ENCODE measurements at places on chromosomes 7 and 10.
A peak's percentile ranks its signal among the peaks of the same experiment; 100 is the strongest.

DNA sequence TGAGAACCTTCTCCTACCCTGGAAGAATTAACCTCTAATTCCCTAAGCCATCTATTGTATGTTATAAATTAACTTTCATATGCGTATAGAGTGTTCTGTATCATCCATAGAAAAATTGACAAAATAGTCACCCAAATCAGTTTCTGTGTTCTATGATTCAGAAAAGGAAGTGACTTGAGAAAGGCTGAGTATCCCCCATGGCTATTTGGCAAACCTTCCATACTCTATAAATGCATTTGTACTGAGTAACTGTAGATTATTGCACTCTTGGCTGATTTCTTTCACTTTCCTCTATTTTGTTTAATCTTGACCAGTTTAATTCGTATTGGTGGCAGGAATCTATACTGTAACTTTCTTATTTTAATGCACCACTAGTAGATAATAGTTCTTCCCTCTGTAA lies 182.2 kb downstream of the HTR7 start:
- no peak for DNase-seq

- no peak for DNase-seq
Observed at GRCh38 chr7:155198196-155198892, 99.3 kb upstream of the INSIG1 start.

- no peak for DNase-seq
Observed at GRCh38 chr7:34900891-34901513, 136.3 kb downstream of the DPY19L1 start.

DNA sequence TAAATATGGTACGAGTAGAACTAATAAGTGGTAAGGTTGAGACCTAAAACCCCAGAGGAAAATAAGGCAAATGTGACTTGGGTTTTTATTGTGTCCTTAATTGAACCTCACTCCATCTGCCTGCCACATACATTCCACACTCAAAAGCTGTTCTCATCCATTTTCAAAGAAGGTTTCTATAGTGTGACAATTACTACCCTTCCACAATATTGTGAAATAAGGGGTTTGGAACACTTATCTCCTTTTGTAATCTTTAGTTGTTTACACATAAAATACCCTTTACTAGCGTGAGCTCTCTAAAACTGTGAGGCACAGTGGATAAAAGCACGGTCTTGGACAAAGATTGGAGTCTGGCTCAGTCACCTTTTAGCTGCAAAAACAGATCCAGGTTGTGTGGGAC lies 166.6 kb downstream of the THSD7A start:
- no peak for DNase-seq

DNA sequence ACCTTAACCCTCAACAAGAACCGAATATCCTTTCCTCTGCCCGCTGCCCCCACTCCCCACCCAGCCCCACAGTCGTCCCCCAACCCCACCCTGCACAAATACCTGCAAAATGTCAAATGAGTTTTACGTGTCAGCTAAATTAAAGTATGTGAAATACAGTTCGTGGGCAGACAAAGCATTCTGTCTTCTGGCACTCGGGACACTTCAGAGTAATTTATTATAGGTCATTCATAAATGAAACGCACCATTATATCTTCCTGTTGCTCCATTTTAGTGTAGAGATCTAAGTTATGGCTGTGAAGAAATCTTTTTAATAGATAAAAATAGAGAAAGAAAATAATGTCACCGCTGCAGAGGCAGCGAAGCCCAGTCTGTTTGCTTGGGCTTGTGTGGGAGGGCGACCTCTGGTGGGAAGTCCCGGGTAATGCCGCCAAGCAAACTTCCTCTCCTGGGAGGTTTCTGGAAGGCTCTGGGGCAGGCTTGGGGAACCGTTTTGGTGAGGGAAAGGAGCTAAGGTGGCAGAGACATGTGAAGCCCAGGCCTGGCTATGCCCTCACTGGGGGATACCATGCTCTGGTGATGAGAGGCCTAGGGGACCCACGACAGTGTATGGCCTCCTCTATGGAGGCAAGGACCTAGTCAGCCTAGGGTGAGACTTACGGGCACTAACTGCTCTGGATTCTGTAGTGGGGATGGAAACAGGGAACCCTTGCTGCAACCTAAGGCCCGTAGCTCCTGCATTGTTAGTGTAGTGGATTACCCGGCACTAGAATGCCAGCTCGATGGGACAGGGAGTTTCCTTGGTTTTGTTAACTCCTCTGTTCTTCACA lies 604.9 kb downstream of the LRMDA start:
- peak; percentile 75 for DNase-seq

DNA sequence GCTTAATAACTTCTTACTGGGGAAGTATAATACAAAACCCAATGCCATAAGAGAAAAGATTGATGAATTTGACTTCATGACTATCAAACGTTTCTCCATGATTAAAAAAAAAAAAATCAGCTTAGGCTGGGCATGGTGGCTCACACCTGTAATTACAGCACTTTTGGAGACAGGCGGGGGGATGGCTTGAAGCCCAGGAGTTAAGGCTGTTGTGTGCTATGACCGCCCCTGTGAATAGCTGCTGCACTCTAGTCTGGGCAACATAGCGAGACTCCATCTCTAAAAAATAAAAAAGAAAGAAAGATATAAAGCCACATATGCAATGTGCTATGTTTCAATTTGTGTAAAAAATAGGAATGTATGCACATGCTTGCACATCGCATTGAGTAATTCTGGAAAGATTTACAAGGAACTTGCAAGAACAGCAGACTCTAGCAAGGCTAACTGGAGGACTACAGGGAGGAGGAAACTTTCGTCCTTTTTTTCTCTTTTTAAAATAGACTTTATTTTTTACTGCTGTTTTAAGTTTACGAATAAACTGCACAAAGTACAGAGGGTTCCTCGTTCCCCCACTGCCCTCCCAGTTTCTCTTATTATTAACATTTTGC lies 10.3 kb upstream of the RARRES2 start:
- no peak for DNase-seq

DNA sequence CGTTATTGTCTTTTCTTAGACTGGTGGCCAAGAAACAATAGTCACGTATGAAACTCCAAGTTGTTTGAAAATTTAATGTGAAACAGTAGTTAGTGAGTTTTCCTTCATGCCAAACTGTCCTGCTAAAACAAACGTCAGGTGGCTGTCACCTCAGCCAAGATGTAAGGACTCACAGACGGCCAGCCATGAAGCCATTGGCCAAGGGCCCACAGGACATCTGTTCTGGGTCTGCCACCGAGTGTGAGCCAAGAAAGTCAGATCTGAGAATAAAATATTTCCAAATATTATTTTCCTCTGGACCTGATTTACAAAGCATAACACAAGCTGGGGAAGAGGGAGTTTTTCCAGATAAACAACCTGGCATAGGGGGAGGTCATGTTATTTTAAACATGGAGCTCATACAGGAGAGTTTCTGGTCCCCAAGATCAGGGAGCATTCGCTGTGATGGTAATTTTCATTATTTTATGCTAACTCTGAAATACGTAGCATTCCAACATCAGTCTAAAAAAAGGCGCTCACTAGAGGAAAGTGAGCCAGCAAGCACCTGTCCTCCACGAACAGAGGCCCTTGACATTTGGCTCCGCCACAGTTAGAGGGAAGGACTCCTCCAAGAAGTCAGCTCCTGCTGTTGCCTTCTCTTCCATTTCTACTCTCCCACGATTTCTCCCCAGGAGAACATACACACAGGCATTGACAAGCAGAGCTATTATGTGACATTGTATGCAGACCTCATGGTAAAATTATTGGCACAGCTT lies 38.9 kb upstream of the LANCL2 start:
- no peak for DNase-seq

DNA sequence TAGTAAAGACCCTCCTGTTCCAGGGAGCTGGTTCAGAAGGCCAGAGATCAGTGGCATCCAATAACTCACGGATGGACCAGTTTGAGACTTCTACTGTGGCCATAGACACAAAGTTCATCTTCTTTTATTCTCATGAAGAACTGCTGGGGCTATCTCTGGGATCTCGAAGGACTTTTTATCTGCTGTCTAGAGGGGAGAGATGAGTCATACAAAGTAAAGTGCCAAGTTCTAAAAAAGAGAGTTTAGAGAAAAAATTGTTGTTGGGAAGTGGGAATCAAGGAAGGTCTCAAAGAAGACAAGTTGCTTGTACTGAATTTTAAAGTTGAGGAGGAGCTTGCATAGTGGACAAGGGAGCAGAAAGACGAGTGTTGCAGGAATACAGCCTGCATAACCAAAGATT lies 8.0 kb upstream of the FAM221A start:
- DNase-seq = no peak

GRCh38 chr7:115474137-115474536 lies 552.2 kb downstream of the MDFIC start:
- DNase-seq = no peak

GRCh38 chr7:28956608-28957063 lies 1.5 kb downstream of the TRIL start:
- DNase-seq = peak; percentile 68

DNA sequence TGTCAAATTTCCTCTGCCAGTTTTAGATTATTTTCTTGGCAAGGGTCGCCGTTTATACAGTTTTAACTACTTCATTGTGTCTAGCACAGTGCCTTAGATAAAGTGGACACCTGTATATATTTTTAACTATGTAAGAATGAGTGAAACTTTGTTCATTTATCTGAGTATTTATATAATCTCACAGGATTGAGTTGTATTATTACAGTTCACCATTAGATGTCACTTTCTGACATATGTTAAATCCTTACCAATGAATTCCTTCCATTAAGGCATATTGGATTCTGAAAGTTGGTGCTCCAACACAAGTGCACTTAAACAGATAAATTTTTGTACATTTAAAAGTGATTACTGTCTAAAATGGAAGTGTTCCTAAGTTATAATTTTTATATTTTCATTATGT lies 43.0 kb downstream of the ZMYND11 start:
- DNase-seq = no peak
